ENCODE measurements at places on chromosomes 2 and 18.

GRCh38 chr2:84971510-84972206 lies 697 bp downstream of the KCMF1 start:
- peak; percentile 64 for DNase-seq

- peak; percentile 12 for DNase-seq
Observed at GRCh38 chr18:31680831-31681568, 3.4 kb downstream of the B4GALT6 start.

DNA sequence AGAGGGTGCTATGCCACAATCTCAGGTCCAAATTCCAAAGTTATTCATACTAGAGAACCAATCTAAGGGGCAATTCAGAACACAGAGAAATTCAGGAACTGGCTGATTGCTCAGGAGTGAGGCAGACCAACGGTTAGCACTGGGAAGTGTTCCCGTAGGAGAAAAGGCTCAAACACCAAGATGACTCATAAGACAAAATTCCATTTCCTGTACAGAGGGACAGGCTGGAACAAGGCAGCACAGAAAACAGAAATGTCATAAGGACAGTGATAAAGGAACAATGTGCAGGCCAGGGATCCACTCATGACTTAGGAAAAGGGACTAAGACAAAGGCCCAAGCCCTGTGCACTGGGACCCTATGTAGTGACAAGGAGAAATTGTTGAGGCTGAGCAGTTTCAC lies 54.2 kb downstream of the PDE1A start:
- peak; percentile 83 for DNase-seq

DNA sequence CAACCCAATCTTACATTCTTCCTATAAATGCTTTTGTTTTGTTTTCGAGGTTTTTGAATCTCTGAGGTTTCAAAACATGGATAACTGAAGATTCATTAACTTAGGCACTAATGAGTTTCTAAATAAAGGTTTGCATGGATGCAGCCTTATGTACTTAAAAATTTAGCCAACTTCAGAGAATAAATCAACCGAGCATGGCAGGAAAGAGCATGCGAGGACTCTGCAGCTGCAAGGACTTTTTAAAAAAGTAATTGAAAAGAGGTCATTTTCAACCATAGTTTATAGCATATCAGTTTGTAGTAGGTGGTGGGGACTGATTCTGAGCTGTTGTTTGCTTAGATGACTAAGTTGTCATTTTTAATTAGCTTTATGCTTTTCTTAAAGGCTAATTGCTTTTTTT lies 567.0 kb upstream of the ZEB2 start:
- no peak for DNase-seq

- DNase-seq: no peak
Observed at GRCh38 chr2:8572712-8573233, 109.1 kb upstream of the ID2 start.

DNA sequence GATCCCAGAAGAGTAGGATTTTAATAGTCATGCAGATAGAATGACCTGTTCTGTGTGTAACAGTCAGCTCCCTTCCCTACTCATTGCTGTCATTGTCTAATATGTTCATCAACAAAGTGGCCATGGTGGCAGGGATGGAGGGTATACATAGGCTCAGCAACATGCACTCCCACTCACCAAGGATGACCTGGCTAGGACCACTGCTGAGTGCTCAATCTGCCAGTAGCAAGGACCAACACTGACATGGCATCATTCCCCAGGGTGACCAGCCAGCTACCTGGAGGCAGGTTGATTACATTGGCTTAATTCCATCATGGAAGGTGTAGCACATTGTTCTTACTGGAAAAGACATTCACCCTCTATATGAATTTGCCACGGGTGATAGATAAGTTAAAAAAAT lies 401.7 kb upstream of the CELF4 start:
- no peak for DNase-seq

GRCh38 chr2:127041259-127041970 lies 65.5 kb downstream of the BIN1 start:
- no peak for DNase-seq

DNA sequence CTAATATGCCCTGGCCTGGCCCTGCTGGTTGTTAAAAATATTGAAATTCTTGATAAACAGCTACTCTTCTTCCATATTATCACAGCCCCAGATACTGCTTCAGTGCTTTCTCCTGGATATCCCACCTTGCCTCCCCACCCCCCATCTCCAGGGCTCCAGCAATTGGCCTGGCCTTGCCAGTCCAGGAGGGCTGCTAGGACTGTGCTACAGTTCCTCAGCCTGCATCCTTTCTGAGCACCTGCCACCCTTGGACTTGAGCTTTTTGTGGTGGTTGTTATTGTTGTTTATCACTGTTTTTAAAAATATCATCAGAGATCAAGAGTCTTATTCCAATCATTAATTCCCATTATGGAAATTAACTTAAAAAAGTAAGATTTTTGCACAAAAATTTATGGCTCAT lies 13.5 kb downstream of the HNMT start:
- no peak for DNase-seq

- DNase-seq: no peak
Observed at GRCh38 chr2:126059379-126059778, 596.6 kb upstream of the GYPC start.

DNA sequence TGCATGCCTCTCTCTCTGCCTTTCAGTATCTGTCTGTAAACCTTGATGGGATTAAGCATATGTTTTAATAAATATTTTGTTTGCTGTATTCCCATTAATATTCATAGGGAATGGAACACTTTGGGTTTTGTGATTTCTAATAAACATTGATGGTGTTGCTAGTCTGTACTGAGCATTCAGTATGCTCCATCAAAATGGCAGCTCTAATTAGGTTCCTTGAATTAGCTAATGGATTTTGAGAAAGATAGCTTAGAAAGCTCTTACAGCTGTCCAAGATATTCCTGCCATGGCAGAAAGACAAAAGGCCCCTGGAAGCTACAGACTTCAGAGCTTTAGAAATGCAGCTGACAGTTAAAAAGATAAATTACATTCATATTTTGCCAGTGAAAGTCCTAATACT lies 199.2 kb upstream of the NRP2 start:
- no peak for DNase-seq

DNA sequence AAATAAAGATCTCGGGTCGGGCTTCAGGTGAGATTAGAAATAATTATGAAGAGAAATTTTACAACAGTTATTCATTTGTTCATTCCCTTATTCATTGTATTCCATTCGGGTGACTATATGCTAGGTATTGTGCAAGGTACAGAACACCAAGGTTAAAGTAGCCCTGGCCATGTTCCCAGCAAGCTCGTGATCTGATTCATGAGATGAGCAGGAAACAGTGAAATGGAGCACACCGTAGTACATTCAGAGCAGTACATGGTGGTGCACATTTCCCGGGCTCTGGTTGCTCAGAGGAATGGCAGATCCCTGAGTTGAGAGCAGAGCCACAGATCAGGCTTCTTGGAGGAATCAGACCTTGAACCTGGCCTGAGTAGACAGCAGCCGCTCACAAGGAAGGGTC lies 87.7 kb downstream of the PRKRA start:
- no peak for DNase-seq

DNA sequence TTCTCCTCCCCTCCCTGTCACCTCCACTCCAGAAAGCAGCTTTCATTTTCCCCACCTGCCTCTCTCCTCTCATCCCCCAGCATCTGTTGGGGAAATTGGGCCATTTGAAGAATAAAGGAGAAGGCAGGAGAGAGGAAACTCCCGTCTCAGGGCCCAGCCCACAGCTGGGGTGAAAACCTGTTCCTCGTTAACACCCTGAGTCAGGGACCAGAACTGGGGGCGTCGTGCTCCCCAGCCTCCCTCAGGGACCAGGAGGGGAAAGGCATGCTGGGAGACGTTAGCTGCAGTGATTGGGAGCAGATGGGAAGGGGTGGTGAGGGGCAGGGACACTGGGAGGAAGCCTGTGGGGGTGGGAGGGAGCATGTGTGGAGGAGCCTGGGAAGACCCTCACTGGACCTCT lies 251.3 kb downstream of the DYSF start:
- DNase-seq: no peak

DNA sequence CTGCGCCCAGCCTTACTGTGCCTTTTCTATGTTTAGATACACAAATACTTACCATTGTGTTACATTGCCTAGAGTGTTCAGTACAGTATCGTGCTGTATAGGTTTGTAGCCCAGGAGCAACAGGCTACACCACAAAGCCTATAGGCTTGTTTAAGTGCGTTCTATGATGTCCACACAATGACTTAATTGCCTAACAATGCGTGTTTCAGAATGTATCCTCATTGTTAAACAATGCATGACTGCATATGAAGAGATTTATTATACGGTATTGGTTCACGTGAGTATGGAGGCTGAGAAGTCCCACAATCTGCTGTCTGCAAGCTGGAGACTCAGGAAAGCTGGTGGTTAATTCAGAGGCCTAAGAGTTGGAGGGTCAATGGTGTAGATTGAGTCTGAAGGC lies 46.1 kb upstream of the MGAT4A start:
- no peak for DNase-seq

DNA sequence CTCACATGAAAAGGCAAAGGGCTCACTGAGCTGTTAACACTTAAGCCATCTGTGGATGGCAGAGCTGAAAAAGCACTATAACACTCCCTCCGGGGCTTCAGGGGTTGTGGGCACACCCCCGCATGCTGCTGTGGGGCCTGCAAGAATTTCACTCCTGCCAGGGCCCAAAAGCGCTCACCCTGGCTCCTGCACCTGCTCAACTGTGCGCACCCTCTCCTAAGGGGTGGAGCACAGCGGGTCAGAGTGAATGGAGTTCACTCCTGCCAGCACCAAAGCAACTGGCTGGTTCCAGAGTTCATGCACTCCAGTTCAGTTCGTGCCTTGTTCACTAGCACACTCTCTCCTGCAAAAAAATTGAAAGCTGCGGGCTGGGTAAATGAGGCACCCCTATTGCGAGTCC lies 814.2 kb upstream of the SLC39A10 start:
- DNase-seq: no peak

DNA sequence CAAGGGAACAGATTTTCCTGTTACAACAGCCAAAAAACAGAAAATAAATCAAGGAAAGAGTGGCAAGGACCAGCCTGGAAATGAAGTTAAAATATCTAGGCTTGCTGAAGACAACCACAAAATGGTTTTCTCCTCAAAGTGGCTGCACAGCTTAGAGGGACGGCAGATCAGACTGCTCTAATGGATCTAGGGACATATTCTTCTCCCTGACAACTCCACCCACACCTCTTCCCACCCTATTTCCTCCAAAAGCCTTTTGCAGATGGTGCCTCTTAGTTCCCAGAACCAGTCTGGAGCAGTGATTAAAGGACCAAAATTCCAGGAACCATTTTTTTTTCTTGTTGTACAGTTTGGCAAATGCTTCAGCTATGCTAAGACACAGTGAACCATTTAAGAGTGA lies 220.2 kb upstream of the SIX2 start:
- DNase-seq: no peak

DNA sequence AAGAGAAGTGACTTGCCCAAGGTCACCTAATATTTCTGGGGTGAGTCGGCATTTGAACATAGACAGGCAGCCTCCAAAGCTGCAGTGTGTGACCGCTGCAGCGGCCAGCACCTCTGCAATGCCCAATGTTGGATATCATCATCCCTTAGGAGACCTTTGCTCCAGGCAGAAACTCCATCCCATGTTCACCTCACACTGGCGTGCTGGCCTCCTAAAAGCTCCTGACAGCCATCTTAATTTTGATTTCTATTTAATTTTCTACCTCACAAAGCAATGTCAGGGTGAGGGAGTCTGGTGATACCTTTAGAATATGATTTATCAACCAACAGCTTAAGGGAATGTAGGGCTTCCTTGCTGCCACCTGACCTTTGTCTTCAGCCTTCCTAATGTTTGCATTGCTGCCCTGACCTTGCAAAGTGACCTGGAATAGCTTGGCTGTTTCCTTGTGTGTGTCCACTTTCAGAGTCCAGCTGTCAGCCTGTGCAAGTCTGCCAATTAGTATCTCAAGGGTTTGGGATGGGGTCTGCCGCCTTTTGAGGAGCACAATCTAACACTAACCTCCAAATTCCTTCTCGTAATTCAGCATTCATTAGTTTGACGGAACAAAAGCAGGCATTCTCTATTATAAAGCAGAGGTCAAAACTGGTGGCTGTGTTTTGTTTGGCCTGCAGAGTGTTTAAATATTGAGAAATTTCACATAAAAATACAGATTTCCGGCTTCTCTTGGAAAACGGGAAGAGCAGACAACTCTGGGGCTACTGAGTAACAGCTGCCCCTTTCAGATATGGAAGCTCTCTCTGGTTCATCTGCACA lies 127.6 kb downstream of the PLEKHM3 start:
- no peak for DNase-seq

- no peak for DNase-seq
Observed at GRCh38 chr2:16031058-16031847, 90.9 kb downstream of the MYCN start.

GRCh38 chr2:216242365-216242764 lies 129.9 kb downstream of the MARCHF4 start:
- no peak for DNase-seq

GRCh38 chr2:63189026-63189425 lies 138.4 kb downstream of the OTX1 start:
- DNase-seq: peak; percentile 61

GRCh38 chr2:199460846-199461710 lies 3.3 kb upstream of the SATB2 start:
- DNase-seq: no peak

DNA sequence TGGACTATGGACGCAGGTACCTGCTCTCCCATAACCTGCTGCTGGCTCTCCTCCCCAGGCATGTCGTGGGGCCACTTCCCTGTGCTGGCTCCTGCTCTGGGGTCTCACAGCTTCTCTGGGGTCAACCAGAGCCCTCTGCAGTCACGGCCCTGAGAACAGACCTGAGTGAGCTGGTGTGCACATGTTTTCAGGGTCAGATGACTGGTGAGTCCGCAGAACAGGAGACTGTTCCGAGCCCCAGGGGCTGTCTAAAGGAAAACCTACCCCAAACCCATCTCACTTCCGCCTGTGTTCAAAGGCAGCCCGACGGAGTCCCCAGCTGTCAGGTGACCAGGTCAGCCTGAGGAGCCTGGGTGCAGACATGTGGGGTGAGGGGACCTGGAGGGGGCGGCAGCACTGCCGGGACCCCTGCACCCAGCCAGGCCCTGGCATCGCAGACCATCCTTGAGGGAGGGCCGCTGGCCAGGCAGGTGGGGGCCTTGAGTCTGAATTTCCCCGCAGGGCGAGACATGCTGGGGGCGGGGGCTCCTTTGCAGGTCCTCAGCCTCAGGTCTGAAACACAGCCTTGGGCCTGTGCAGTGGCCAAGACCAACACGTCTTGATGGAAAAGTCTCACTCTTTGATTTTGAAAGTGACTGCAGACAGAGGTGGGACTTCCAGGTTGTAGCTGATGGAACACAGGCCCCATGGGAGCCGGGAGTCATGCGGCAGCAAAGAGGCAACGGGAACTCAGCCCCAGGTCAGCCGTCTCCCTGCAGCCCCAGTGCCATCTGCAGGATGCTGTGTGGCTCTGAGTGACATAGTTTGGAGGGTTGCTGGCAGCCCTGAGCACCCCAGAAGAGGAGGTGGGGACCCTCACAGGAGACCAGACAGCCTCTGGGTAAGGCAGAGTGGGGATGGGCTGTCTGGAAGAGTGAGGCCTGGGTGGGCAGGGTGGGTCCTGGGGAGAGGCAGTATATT lies 65.3 kb downstream of the TWIST2 start:
- DNase-seq: no peak

GRCh38 chr18:13431886-13432285 lies 213.3 kb downstream of the LDLRAD4 start:
- DNase-seq: no peak

Measured in urothelium cell line (cell line).